A172 (cell line): ENCODE measurements at places on chromosomes 2 and 18. TPM values are rescaled to one million over a fixed set of nuclear protein-coding genes. Genes with fewer than 3 reads are reported as not detected.

DNA sequence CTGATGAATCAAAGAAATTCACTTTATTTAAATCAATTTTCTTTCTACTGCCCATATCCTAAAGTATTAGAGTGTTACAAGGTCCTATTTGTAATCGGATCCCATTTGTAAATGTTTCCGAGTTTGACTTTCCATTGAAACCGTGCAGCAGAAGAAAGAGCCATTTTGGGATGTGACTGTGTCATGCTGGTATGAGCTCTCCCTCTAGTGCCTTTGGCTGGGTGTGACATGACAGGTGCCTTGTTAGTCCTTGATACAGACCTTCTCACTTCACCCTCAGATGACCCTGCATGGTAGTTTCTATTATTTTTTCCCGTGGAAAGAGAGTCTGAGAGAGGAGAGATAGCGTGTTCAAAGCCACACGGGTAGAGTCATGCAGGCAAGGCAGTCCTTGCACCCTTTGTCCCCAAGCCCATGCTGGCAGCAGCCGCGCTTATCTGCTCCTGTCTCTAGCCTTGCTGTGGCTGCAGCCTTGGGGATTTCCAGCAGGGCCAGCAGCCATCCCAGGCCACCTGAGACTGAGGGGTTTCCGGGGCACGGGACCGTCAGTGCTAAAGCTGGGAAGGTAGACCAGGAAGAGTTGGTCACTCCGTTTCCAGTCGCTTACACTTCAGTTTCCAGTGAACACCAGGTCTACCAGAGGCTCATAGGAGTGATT, 21.4 kb downstream of the CHMP1B start:
- DNase-seq = peak; percentile 51

GRP gene
- total RNA-seq = not detected in 2 replicates

GRCh38 chr2:236158969-236159777, 9.0 kb downstream of the GBX2 start:
- no peak for DNase-seq

DNA sequence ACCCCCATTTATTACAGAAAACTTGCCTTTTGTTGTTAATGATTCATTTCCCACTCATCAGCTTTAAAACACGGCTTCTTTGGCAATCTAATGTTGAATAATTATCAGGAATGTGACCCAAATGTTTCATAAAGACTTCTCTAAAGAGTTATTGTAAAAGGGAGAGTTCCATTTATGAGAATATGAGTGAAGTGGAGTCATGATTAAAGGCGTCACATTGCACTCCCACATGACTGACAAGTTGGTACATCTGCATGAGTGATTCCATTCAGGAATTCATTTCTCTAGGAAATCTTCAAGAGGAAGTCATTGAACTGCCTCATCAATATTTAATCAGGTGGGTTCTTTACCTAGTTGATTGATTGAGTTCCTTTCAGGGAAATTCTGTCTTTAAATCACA, 184.8 kb downstream of the LNPK start:
- no peak for DNase-seq

DNA sequence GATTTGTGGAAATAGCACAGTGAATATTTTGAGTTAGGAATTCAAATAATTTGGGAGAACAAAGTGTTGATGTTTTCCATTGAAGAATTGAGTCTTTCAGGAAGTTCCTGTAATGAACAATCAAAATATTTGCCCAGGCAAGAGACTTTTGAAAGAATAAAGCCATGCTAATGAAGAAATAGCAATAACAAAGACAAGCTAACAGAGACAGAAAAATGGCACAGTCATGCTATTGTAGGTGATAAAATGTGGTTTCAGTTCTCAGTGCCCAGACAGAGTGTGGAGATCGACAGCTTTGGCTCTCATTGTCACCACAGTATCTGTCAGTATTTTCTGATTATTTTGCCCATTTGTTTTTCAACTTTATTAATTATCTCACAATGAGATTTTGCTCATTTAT, 490.8 kb upstream of the PIK3C3 start:
- no peak for DNase-seq

C2orf80 gene
- not detected in 2 replicates for total RNA-seq

DNA sequence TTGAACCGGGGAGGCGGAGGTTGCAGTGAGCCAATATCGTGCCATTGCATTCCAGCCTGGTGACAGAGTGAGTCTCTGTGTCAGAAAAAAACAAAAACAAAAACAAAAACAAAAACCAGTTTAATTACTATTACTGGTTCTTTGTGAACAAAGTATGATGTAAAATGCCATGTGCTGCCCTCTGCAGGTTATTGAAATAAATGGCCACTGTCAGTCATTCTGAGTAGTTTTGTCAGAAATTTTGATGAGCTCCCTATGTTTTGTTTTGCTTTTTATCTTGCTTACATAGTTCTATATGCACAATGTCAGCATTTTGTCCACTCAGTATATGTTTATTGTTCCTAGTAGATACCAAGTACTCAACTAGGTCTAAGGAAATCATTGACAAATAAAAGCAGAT, 423.6 kb upstream of the CHST9 start:
- no peak for DNase-seq

DNA sequence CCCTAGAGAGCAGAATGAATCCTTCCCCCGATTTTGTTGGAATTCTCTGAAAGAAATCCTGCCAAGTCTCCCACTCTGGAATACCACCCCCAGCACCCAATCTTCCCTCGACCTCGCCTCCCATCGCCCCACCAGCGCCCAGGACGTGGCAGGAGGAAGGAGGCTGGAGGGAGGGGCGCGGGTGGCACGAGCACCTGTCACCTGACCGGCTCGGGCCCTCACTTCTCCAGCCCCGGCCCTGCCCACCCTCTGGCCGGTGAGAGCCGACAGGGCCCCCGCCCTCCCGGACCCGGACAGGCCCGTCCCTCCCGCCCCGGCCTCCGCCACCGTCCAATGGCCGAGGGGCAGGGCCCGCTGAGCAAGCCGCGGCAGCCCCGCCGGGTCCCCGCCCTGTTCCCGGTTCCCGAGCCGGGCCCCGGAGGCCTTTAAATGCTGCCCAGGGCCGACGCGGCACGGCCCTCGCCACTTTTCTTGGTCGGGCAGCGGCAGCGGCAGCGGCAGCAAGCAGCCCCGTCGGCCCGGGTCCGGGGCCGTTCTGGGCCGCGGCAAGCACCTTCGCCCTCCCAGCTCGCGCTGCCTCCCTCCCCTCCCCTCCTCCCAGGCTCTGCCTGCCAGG, at the start of gene LGALSL:
LGALSL (plus strand) TSS at position 393 of the 616 bp plus-strand sequence. CDS start 384 bp downstream, outside the sequence.
- DNase-seq = peak; percentile 57

- peak; percentile 40 for DNase-seq
These were observed 66.8 kb upstream of the DNER start for GRCh38 chr2:229780856-229781773.

DNA sequence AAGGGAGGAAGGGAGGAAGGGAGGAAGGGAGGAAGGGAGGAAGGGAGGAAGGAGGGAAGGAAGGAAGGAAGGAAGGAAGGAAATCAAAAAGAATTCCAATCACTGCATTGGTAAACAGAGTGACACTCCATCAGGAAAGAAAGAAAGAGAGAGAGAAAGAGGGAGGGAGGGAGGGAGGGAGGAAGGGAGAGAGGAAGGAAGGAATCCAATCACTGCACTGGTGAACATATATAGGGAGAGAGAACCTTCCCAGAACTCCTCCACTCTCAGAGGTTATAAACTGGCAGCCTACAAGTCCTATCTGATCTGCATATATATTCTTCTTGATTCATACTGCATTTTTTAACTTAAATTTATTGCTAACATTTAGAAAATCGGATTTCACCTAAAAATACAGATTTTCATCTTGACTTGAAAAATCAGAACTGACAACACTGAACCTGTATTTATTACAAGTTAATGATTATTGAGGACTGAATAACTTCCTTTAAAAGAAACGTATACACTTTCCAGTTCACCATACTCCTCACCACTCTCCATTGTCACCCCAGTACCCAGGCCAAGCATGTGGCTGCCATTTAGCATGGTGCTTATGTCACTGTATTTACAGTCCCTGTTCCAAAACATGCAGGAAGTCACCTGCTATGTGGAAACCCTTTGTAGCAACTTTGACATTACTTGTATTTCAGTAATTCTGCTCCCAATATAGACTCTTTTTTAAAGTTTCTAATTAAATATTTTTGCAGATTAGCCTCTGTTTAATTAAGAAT, 83.5 kb downstream of the ANTXR1 start:
- no peak for DNase-seq

- no peak for DNase-seq
These were observed 139.0 kb downstream of the CELF4 start for GRCh38 chr18:37426586-37426985.

GRCh38 chr2:135072125-135072997, 20.3 kb downstream of the RAB3GAP1 start:
- no peak for DNase-seq

DNA sequence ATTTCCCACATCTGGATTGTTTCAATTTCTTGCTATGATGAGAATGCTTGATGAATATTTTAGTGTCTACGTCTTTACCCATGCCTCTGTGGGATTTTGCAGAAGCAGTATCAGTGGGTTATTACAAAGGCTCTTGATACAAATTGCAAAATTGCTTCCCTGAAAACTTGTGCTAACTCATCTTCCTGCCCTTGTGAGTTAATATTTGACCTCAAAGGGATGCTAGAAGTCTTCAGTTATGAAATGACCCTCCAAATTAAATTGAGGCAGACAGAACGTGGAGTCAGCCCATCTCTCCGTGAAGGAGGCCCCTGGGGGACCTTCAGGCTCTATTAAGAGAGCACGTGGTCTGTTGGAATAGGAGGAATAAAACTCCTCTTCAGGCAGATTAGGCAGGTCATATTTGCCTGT, 239.2 kb upstream of the HS6ST1 start:
- no peak for DNase-seq

DNA sequence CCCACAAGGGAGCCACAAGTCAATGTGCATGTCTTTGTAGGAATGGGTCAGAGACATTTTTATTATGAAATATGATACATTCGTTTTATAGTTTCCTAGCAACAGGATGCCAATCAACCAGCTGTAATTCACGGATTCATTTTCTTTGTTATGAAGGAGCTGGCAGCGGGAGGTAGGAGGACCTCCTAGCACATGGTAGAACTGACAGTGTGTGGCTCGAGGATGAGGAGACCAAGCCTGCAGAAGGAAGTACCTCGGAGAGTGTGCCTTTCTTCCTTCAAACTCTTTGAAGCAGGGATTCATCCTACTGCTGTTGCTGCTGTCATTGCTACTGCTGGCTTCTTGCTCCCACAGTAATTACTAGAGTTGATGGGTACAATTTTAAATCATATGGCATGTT, 504.8 kb upstream of the KLHL29 start:
- no peak for DNase-seq

GRCh38 chr2:210460322-210461227, 16.0 kb downstream of the LANCL1 start:
- no peak for DNase-seq
